ENCODE measurements at places on chromosomes 2 and 18.

- no peak for DNase-seq
Observed at GRCh38 chr2:196252408-196253115, 81.2 kb upstream of the STK17B start.

- no peak for DNase-seq
Observed at GRCh38 chr18:40040574-40040973, 1914.5 kb upstream of the PIK3C3 start.

DNA sequence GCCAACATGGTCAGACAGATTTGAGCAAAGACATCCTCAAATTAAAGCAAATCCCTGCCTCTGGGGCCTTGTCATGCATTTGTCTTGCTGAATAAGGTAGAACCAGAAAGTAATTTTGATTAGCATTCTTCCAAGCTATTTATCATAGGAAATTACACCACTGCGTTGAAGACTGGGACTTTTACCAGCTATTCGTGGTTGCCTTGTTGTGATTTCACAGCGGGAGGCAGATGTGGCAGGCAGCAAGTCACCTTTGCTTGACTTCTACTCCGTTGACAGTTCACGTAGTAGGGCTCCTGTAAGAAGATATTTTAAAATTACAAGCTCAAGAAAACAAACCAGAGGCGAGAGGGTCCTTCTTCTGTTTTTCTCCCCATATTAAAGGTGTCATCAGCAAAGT is 80.6 kb downstream of the EN1 start:
- no peak for DNase-seq

- DNase-seq, result peak; percentile 53
Observed at GRCh38 chr2:44267796-44268648, 7.3 kb upstream of the SLC3A1 start.

GRCh38 chr18:70165936-70166335 is 39.6 kb downstream of the RTTN start:
- DNase-seq, result no peak

DNA sequence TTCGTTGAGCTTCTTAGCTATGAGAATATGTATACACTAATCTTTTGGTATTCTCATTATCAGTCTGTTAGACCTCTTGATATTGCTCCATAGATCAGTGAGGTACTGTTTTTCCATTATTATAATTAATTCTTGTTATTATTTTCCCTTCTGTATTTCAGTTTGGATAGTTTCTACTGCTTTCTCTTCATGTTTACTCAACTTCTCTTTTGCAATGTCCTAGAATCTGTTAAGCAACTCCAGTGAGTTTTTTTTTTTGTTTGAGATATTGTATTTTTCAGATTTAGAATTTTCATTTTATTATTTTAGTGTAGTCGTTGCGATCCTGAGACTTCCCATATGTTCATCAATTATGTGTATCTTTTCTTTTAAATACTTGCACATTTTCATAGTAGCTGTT is 260.8 kb downstream of the SETBP1 start:
- DNase-seq, result no peak

GRCh38 chr2:66772618-66773017 is 337.7 kb downstream of the MEIS1 start:
- DNase-seq, result no peak

- DNase-seq, result no peak
Observed at GRCh38 chr2:67389286-67389685, 7.8 kb upstream of the ETAA1 start.

- DNase-seq, result no peak
Observed at GRCh38 chr18:25365242-25365641, 13.3 kb upstream of the ZNF521 start.

DNA sequence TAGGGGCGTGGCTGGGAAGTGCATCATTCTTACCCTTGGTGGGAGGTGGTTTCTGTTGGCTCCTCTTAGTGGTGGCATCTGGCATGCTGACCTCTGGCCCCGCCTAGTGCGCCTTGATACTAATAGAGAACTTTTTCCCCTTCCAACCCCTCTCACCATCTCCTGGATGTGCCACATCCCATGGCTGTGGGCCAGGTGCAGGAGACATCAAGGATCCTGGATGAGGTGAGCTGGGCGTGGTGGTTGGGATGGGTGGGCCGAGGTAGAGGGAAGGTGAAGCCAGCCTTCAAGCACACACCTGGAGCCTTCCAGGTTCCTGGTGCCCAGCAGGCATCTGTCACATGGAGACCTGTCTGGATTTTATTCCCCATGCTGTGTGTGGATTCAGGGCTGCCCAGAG is 149.2 kb downstream of the DYSF start:
- no peak for DNase-seq

- DNase-seq, result no peak
Observed at GRCh38 chr18:58552057-58552461, 76.8 kb downstream of the ALPK2 start.

DNA sequence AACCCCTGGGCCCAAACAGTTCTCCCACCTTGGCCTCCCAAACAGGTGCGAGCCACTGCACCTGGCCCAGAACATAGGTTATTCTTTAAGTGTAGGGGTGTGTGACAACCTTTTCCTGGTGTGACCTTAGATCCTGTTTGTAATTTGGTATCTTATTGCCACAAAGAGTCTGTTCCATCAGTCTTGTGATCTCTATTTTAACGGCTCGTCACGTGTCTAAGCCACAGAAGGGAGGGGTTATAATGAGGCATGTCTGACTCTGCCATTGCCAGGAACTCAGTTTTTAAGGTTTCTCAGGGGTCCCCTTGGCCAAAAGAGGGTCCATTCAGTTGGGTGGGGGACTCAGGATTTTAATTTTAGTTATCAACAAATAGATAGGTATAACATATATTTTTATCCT is 4.4 kb upstream of the ALS2 start:
- no peak for DNase-seq

DNA sequence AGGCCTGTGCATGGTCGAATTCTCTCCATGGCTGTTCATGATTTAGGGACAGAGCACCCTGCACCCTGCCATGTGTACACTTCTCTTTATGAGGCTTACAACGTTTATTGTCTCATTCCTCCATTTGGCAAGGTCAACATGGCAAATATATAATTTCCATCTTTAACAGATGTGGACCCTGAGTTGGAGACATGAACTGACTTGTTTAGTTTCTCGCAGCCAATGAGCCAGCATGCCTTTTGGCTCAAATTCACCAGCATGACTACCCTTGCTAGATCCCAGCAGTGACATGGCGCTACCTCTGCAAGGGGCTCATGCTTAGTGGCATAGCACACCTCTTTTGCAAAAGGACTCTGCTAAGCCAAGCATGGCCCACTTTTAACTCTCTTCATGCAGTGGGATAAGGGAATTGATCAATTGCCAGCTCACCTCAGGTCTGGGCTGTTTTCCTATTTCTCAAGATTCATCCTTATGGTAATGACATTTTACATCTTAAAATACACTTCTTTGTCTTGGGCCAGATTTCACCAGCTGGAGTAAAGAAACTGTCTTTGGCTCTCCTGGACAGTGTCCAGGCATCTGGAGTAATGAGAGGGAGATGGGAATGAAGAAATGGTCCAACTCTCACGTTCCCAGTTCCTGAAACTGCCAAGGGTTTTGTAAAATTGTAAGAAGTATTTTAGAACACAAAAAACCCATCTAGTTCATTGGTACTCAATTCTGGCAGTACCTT is 159.5 kb downstream of the SETBP1 start:
- DNase-seq, result no peak

DNA sequence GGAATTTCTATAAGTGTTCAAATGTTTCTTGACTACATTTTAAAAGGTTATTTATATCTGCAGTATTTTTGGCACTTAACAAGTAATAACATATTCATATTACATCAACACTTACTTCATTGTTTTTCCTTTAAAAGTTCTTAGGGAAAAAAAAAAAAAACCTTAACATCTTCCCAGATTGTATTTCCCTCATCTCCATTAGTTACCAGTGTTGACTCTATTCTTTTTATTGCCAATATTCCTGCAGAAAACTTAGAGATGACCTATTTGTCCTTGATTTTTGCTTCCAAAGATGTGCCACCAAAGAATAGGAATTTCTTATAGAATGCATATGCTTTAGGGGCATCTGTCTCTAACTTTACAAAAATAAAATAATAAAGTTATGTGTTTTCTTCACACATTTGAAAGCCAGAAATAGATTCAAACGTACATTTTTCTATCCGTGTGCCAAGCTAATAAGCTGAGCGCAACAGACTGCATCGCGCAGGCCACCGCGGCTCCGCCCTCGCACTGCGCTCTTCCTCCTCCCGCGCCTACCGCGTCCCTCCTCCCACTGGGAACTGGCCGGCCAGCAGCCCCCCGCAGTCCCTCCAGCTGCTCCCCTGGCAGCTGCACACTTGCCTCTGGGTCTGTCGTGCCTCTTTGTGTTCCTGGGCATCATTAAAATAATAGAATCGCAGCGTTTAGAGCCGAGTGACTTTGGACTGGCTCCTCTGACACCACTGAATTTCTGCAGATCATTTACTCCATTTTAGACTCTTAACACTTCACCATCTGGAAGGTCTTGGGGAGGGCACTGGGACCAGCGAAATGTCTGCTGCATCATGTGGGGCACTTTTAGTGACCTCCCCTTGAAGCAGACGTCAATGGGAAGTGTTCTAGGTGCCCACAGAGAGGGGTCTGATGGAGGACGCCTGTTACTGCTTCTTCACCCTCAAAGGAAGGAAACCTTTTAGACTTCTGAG is 21.2 kb upstream of the NAB1 start:
- DNase-seq, result peak; percentile 73

DNA sequence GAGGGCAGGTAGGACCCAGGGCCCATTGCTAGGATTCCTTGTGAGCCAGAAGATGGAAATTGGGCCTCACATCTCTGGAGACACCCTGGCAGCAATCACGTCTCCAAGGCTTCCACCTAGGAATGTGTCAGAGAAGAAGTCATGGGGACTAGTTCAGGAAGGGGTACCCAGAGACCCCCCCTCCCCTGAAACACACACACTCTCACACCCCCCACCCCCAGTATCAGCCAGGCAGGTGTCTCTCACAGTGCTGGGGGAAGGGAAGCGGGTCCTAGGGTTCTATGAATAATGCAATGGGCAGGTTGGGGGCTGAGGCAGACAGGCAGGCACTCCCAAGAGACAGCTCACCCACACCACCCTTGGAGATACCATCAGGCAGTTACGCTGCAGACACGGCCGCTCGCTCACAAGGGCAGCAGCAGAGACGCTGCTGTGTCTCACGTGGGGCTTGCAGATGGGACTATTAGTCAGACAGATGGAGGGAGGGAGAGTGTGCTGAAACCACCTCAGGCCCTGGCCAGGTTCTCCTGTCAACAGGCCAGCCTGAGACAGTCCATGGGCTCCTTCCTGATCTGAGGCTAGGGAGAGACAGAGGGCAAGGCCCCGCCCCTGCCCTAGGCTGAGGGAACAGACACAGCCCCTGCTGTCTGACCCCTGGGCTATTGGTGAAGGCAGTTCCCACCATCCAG is 134.6 kb downstream of the CYP26B1 start:
- no peak for DNase-seq

DNA sequence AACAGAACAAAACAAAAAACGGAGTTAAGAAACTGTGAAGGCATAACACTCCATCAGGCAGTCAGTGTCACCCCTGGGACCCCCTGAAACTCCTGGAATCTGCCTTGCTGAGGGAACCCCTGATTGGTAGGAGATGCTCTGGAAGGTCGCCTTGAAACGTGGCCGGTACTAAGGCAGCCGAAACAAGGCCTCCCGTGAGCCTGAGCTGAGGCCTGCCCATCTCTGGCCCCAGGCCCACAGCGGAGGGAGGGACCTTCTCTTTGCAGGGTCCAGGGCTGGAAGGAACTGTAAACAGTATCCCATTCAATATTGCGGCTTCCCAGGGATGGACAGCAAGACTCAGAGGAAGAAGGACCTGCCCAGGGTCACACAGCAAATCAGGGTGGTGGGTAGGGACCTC is 155.7 kb downstream of the INHBB start:
- DNase-seq, result no peak

DNA sequence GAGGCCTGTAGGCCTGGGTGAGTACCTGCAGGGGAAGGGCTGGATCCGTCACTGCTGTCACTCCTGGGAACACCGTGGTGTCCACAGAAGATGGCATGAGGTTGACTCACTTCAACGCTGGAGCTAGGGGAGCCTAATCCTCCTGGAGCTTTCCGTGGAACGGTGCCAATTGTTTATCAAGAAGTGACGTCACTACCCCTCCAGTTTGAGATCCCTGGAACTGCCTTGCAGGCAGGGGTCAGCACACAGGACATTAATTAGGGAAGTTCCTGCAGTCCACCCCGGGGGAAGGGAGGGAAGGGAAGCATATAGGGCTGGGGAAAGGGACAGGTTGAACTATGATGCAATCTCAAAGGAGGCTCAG is 408.6 kb downstream of the GALR1 start:
- DNase-seq, result no peak

GRCh38 chr2:71681626-71682025 is 228.3 kb downstream of the DYSF start:
- DNase-seq, result no peak

- no peak for DNase-seq
Observed at GRCh38 chr2:228283491-228284171, 102.1 kb upstream of the SPHKAP start.

DNA sequence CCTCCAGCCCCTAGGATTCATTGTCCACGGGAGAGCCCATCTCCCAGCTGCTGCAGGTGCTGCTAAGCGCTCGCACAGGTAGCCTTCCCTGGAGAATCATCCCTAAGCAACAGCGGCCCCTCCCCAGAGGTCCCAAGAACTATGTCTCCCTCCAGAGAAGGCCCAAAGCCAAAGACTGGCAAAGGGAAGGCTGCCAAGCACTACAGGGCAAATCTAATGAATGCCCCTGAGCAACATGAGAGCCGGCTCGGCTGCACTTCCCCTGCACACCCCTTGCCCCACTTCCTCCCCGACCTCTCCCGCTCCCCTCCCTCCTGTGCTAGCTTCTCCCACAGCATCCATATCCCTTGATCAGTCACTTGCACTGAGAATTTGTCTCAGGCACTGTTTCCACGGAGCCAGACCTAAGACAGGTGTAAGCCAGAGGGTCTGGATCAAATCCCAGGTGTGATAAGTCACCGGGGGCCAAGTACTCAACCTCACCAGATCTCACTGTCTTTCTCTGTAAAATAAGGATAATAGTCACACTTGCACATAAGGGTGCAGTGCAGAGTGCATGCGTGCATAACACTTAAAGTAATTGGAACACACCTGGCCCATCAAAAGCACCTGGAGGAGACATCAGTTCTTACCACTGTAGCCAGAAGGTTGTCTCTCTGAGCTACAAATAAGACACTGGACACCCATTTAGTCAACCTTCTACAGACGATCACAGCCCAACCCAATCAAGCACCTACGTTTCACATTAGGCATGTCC is 20.1 kb upstream of the COL6A3 start:
- no peak for DNase-seq

DNA sequence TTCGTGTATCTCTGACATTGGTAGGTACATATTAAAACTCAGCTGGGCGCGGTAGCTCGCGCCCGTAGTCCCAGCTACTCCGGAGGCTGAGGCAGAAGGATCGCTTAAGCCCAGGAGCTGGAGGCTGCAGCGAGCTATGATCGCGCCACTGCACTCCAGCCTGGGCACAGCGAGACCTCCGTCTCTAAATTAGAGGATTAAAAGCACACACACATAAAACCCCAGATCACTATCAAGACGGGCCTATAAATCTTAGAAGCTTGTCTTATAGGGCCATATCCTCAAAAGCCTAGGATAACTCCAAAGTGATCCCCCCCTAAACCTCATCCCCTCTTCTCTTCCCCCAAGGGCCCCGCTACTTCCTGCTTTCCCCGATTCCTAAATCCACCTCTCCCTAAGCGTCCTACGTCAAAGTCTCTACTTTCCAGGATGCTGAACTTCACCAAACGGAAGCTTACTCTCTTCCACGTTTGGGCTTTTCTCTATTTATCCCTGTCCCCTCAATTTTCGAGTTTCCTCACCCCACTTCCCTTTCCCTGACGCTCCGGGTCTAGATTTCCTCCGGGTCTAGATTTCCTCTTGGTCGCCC is 707 bp downstream of the KRCC1 start:
- no peak for DNase-seq

Data from skin of body (tissue), 3 donors.